ENCODE measurements at places on chromosomes 11 and 22.

- DNase-seq, result no peak
Observed at GRCh38 chr11:112248201-112248600, 12.5 kb downstream of the PLET1 start.

DNA sequence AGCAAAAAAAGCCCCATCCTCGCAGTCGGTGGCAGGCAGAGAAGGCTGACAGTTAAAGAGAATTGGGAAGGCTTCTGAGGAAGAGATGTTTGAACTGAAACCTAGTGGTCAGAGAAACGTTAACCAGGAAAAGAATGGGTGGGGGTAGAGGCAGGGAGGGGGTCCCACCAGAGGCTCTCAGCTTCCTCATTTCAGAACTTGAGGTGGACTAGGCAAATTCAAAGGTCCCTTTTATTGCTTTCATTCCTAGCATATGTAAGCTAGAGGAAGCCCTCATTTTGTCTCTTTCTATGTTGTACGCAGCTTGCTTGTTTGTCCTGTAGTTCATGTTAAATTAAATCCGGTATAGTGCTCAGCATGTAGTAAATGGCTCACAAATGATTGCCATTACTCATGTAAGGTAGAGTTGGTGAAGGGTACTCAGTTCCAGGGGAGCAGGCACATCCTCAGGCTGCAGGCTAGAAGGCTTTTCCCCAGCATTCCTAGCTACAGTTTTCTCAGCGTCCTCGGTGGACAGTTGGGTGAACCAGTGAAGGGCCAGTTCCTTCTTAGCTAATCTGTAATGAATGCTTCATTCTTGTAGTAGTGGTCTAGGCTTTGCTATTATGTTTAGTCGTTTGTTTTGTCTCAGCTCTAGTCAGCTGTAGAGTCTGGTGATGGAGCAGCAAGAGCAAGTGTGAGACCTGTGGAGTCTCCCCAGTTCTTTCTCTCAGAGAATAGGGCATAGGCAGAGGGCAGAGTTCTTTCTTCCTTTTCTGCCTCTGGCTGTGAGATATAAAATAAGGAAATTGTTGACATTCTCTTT is 58.6 kb downstream of the UVRAG start:
- DNase-seq, result no peak

DNA sequence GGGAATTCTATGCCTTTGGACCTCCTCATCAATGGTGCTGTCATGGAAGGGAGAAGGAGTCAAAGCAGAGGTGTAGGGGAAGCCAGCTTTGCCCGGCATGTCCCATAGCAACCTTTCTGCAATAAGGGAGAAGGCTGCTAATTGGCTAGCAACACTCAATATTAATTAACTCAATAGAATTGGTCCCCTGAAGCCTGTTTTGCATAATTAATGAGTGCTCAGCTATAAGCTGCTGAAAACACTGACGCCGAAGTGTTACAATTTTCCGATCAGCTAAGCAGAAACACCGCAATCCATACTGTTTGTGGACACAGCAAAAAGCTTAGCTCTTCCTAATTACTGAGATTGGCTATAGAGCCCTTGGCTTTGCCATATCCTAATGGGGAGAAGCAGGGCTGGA is 245.0 kb downstream of the CSNK2A3 start:
- peak; percentile 14 for DNase-seq

DNA sequence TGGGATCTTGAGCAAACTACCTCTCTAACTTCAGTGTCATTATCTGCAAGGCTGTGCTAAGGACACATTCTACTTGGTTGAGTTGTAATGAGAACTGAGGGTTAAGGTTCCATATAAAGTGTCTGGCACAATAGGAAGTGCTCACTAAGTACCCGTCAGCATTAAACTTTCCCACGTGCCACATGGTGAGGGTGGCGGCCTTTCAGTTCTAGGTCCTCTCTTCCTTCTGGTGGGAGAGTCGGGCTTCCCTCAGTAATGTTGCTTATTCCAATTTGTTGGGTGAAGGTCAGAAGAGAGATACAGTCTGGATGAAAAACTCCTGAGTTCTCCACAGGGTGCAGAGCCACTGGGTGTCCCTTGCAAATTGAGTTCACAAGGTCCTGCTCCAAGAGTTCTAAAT is 4.6 kb upstream of the CD6 start:
- DNase-seq, result no peak

DNA sequence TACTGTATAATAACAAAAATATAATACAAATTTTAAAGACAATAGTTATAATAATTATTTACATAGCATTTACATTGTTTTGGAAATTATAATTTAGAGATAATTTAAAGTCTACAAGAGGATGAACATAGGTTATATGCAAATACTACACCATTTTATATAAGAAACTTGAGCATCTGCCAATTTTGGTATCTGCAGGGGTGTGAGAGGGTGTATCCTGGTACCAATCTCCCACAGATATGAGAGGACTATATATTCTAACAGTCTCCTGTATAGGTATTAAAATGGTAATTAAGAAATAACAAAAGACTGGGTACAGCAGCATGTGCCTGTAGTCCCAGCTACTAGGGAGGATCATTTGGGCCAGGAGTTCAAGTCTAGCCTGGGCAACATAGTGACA is 134.4 kb downstream of the APOL5 start:
- no peak for DNase-seq

DNA sequence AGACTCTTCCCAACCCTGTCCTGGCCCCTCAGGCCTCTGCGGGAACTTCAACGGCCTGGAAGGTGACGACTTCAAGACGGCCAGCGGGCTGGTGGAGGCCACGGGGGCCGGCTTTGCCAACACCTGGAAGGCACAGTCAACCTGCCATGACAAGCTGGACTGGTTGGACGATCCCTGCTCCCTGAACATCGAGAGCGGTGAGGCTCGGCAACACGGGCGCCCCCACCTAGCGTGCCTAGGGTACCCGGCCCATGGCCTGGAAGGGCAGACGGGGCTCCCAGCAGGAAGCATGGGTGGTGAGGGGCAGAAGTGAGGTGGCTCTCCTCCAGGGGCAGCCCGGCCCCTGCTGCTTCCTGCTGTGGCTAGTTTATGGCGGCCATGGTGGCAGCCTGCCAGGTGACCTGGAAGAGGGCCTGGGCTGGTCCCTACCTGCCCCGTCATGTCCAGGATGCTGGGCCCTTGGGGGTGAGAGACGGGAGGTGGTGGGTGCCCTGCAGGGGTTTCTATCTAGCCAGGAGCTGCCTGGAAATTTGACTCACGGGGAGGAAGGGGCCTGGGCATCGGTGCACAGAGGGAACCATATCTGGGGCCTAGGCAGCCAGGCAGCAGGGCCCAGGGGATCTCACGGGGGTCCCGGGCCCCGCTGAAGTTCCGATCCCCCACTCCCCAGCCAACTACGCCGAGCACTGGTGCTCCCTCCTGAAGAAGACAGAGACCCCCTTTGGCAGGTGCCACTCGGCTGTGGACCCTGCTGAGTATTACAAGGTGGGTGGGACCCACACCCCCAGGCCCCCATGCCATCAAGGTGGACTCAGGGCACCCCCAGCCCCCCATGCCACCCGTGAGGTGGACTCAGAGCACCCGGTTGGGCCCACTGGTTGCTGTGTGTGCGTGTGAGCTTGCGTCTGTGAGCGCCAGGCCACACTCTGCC is 9.2 kb downstream of the MUC2 start:
- DNase-seq, result no peak

GRCh38 chr22:41256254-41257253 is 15.8 kb upstream of the CHADL start:
- DNase-seq, result no peak
